Stimulated activated CD4-positive, alpha-beta T cell treated with anti-CD3 and anti-CD28 coated beads, Interleukin-12 subunit alpha, Interleukin-12 subunit beta, amount 100 ng/mL, for 4 hours (primary cell): ENCODE measurements at places on chromosomes 7 and 10.

DNA sequence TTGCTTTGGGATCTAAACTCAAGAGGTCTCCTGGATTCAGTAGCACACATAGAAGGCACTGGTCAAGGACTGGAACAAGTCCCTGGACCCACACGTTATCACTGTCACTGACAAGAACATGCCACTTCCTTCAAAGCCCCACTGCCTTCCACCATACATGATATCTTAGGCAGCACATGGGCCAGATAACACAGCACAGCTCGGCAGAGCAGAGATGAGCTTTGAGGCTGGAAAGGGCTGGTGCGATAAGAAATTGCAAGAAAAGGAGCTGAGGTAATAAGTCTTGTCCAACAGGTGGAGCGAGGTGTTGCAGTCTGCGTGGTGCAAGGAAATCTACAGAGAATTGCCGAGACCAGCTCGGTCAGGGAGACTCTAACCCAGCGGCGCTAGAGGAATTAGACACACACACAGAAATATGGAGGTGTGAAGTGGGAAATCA is 139.8 kb upstream of the CDK13 start:
- DNase-seq: no peak

- no peak for DNase-seq
These were observed 192.0 kb downstream of the ADAM12 start for GRCh38 chr10:126196281-126196680.

GRCh38 chr7:100516135-100516812 is 22.7 kb upstream of the AGFG2 start:
- DNase-seq: no peak

DNA sequence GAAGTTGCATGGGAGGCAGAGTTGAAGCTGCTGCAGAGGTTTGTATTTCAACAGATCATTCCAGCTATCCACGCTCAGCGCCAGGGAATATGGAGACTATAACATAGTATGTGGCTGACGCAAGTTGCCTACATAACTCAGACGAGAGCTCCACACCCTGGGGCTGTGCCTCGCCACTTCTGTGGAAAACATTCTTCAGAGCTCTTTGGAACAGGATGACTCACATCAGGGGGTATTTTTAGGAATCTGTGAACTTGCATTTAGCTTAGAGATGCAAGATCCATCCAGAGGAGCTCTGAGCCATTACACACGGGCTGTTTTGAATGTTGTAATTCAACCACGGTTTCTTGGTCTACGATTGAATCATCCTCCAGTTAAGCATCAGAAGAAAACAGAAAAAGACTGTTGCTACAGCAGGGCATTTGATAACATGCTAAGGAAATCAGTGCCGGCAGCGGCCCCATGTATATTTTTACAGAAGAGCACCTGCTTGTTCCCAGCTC is 481.5 kb upstream of the AKR1E2 start:
- peak; percentile 21 for DNase-seq

DNA sequence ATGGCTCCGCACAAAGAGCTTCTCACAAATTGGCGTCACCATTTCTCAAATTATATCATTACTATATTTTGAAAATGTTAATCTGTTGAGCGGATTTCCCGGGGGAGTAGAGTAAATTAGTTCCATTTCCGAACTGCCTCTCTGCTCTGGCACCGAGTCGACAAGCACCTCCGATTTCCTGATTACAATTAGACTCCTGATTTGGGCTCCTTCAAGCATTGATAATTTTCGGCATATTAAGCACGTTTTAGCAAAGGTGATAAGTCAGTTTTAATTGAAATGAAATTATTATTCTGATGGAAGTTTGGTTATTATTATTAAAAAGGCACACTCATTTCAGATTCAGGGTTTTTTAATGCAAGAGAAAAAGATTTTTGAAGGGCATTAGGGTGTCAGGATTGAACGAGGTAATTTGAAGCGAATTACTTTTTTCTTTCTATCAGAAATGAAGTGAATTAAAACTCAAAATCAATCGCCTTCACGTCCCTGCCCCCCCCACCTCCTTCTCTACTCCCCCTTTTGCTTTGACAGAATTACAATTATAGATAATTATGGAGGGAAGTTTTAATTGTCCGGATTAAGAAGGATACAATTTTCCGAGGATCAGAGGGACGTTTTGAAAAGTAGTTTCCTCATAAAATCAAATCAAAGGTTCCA is 4.0 kb upstream of the UNCX start:
- DNase-seq: no peak

GRCh38 chr10:1527951-1528350 is 209.4 kb downstream of the ADARB2 start:
- no peak for DNase-seq

DNA sequence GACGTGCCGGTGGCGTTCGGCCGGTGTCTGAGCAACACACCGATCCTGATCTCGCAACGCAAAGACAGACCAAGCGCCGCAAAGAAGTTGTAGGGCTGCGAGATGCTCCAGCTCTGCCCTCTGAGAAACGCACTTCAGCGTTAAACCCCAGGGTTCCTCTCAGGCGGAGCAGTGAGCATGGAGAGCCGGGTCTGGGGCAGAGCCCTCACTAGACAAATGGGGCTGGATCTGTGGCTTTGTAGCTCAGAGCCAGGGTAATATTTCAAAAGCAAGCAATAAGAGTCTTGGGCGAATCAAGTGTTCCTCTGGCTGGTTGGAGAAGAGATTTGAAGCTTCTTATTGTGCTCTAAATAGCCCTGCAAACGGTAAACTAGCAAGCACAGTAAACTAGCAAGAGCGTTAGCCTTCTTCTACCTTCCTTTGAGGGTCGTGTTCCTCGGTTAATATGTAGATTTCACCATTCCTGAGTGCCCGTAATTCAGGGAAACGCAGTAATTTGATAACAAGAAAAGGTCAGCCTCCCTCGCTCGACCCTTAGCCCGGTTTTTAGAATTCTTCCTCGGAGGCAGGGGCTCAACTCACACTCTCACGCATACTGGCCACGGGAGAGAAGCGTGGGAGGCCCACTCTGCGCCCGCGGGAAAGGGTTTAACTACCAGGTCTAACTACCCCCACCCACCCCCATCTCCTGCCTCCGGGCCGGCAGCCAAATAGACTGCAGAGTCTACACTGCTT is 6.7 kb downstream of the SKAP2 start:
- DNase-seq: no peak

GRCh38 chr10:11093771-11094736 is 76.4 kb downstream of the CELF2 start:
- DNase-seq: no peak

- no peak for DNase-seq
These were observed 149.4 kb downstream of the ZNF438 start for GRCh38 chr10:30882281-30882680.

DNA sequence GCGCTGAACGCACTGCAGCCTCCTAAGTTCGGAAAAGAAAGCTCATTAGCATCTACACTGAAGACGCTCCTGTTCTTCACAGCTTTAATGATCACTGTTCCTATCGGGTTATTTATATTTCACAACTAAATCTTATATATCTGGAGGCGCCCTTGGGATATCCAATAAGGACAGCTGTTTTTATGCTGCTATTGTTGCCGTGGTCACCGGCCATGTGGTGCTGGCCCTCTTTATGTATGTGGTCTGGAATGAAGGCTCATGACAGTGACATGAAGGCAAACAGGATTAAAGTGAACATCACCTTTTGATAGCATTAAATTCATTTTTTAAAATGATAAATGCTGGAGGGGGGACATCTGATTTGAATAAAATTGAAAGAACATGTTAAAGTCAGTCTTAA is 8.8 kb downstream of the BLVRA start:
- no peak for DNase-seq
